ENCODE measurements at places on chromosomes 1 and 21.

DNA sequence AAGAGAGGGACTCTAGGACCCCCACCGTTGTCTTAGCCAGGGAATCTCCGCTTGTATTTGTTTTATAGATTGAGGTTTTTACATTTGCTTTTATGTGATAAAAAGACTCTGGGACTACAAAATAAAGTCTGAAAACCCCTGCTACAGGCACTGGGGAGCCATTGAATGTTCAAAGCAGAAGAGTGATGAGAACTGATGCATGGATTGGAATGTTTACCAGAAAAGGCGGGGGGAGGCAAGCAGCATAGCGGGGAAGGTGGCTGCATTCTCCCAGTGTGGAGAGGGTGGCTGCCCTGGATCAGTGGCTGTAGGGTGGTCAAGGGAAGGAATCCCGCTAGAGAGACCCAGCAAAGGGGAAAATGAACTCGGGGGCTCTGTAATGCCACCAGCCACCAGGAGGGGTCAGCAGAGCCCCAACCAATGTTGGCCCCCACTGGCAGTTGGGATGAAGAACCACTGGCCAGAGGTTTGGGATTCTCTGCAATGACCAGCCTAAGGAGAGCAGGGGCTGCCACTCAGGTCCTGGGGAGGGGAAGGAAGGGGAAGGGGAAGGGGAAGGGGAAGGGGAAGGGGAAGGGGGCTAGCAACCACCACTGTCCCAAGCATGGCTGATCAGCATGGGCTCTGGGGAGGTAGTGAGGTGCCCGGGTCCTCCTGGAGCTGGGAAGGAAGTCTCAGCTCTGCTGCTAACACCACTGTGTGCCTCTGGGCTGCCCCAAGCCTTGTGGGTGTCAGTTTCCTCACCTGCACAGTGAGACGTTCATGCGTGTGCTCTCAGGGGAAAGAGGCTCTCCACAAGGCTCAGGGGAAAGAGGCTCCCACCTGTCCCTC lies 19.2 kb upstream of the PEF1 start:
- DNase-seq, result peak; percentile 90

- DNase-seq, result no peak
Measured at GRCh38 chr1:55369474-55369873, 154.3 kb upstream of the USP24 start.

DNA sequence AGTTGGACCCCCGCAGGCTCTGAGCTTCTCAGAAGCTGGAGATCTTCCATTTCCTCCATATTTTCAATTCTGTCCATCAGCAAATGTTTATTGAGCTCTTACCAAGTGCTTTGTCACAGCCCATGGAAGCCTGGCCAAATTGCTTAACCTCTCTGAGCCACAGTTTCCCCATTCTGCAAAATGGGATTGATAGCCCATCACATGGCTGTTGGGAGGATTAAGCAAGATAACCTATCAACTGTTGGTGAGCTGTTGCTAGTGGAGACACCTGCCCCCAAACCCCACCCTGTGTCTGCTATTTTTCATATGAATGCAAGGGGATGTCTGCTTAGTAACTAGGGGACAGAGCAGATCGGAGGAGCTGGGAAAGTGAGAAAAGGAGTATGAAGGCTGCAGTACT lies 38.3 kb downstream of the CD34 start:
- DNase-seq, result no peak

GRCh38 chr1:98896711-98897445 lies 107.8 kb downstream of the PLPPR5 start:
- DNase-seq, result no peak

DNA sequence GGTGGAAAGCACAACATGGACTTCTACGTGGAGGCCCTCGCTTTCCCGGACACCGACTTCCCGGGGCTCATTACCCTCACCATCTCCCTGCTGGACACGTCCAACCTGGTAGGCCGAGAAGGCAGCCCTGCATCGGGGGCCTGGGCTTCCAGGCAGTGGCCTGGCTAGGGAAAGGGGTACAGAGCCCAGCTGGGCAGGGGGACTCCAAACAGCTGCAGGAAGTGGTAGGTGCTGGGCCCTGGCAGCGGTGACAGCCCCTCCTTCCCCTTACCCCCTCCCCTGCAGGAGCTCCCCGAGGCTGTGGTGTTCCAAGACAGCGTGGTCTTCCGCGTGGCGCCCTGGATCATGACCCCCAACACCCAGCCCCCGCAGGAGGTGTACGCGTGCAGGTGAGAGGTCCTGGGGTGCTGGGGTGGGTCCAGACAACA lies 30.0 kb upstream of the PADI6 start:
- no peak for DNase-seq

GRCh38 chr1:36455386-36455785 lies 5.1 kb upstream of the OSCP1 start:
- no peak for DNase-seq

DNA sequence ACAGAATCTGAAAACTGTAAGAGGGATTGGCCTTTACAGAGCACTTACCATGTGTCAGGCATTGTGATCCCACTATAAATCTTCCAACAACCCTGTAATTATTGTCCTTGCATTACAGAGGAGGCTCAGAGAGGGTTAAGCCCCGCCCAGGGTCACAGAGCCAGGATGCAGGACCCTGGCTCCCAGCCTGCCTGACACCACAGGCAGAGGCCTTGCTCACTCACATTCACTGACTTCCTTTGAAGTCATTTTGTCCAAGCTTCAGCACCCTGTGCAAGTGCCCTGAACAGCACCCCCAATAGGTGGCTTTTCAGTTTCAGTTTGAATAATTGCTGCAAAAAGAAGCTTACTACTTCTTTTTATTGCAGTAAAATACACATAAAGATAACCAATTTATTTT lies 256.8 kb upstream of the NFIA start:
- no peak for DNase-seq

DNA sequence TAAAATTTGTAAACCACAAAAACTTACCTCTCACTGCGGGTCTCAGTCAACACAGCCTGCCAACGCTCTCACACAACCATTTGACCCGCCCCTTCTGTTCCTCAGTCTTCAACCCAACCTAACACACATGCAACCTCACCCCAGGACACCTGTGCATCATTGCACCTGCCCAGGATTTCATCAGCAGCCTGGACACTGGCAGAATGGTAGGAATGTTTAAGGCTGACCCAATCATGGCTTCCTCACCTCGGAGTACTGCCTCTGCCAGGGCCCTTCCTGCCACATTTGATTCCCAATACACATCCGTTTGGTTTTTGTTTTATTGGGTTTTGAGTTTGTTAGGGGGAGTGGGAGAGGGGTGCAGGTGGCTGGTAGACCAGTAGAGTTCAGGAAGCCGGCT lies 40.7 kb downstream of the TOMM20 start:
- no peak for DNase-seq

GRCh38 chr1:70459496-70460225 lies 48.6 kb downstream of the CTH start:
- DNase-seq, result no peak

DNA sequence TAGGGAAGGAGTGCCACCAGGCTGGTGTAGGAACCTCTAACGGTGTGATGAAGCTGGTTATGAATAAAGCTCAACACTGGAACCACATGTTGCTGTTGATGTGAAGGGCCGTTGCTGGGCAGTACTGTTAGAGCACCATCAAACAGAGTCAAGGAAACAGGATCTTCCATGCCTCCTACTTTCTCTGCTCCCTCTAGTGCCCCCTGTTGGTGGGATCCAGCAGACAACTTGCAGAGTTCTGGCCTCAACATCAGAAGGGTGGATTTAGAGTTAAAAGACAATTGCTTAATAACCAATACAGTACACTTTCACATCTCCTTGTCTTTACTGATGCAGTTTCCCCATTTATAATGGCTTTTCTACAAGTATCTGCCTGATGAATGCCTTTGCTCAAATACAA lies 336.4 kb downstream of the NTNG1 start:
- no peak for DNase-seq

GRCh38 chr1:201511941-201512539 lies 5.1 kb upstream of the CSRP1 start:
- DNase-seq, result no peak

DNA sequence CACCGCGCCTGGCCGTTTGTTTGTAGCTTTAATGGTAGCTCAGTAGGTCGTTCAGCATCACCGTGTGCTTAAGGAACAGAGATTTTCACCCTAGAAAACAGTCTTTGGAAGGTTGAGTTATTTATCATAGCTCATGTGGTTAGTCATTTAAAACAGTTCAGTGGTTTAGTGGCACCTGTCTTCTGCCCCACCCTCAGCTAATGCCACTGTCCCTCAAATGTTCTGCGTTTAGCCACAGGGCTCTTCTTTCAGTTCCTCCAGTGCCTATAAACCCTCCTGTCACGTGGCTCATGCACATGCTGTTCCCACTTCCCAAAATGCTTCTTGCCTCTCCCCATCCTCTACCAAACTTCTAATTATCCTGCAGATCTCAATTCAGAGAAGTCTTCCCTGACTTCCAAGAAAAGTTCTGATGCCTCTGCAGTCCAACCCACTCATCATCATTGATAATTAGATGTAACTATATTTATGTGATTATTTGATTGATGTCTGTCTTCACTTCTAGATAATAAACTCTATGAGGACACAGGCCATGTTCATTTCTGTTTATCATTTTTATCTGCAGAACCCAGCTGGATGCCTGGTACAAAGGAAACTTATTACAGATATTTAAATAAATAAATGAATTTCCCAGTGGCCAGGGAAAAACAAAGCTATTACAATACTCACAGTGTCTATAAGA lies 14.4 kb upstream of the DIPK1A start:
- no peak for DNase-seq

- DNase-seq, result no peak
Measured at GRCh38 chr1:119795261-119796200, 15.7 kb downstream of the REG4 start.

DNA sequence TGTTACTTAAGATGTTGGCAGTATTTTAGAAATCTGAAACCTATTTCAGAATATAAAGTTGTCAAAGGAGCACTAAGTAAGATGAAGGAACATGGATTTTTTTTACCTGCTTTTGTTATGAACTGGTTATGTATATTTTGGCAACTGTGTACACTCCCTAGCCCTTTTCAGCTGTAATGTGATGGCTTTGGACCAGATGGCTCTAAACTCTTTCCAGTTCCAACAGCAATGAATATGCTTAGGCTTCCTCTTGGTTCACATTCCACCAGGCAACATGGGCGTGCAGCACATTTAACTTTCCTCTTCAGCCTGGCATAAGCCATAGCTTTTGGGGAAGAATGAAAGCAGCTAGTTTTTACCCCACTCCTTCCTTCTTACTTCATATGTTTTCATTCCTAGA lies 95.6 kb upstream of the ADAMTS5 start:
- DNase-seq, result no peak

- no peak for DNase-seq
Measured at GRCh38 chr1:20370698-20371097, 80.0 kb downstream of the VWA5B1 start.

GRCh38 chr1:159088050-159088449 lies 11.5 kb upstream of the AIM2 start:
- DNase-seq, result no peak

DNA sequence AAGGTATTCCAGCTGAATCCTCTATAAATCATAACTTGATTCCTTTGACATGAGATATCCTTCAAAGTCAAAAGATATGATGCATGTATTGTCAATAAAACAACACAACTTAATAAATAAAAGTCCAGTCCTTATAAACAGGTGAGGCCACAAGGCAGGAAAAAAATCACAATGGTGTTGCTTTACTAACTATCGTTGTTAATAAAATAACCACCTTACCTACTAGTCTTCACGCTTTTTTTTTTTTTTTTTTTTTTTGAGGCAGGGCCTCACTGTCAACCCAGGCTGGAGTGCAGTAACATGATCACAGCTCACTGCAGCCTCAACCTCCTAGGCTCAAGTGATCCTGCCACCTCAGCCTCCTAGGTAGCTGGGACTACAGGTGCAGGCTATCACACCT lies at the start of gene TMEM81:
TMEM81 (minus strand) TSS at position 101 of the 400 bp plus-strand sequence. CDS start 140 bp downstream, outside the sequence.
- no peak for DNase-seq

DNA sequence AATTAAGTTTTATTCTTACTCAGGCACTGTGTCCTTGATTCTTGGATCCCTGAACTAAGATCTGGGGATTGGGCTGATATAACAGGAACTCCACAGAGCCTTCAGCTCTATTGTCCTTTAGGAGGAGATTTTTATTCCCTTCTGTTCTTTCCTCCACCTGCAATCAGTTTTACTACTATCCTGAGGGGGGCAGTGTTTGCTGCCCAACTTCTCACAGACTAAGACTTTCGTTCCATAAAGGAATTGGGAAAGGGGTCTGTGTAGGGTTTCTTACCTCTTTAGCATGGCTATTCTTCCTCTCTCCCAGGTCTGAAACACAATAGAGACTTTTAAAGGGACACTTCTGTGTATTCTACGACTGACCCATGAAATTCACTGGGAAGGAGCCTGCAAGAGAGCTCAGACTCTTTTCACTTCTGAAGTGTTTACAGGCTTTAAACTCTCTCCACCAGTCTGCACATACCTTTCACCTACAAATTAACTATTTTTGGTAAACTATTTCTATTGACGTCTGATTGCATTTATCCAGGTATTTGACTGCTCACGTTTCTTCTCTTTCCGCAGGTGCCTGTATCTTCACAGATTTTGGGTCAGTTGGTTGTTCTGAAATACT lies 103.3 kb upstream of the DEPDC1 start:
- no peak for DNase-seq

- peak; percentile 50 for DNase-seq
Measured at GRCh38 chr1:197526736-197527371, 248.4 kb downstream of the DENND1B start.

GRCh38 chr1:112319371-112320040 lies 76.5 kb upstream of the CTTNBP2NL start:
- no peak for DNase-seq

DNA sequence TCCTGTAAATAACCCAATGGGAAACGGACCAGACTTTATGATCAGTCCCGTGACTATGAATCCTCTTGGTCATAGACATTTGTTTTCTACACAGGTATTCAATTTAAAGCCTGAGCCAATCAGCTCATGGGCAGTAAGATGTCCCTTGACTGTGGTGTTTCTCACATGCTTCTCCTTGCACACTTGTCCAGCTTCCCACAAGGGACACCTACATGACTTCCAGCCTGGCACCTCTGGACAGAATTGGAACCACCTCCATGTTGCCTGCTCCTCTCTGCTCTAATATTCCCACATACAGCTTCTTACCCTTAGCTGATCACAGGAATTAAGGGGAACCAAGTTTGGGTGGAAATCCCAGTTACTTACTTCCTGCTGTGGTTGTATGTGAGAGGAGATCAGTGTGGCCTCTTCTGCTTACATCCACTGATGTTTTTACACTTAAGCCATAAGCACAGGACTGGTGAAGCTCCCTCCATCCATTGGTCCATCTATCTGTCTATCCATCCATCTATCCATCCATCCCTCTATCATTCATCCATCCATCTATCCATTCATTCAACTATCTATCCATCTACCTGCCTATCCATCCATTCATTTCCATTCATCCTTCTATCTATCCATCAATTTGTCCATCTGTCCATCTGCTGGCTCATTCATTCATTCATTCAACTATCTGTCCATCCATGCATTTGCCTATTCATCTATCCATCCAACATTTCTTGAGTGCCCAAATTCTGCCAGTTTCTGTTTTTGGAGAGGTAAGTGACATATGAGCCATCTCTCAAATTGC lies 16.4 kb downstream of the RUNX1 start:
- no peak for DNase-seq

- DNase-seq, result no peak
Measured at GRCh38 chr1:1748686-1749321, 24.6 kb upstream of the CDK11A start.

GRCh38 chr1:24393892-24394291 lies 19.7 kb downstream of the STPG1 start:
- DNase-seq, result no peak

Data from eye (tissue), 1 donor.